ENCODE measurements at places on chromosomes 5 and 9.
A peak's percentile ranks its signal among the peaks of the same experiment; 100 is the strongest.

GRCh38 chr5:83972236-83972635, 251.6 kb upstream of the HAPLN1 start:
- no peak for DNase-seq

DNA sequence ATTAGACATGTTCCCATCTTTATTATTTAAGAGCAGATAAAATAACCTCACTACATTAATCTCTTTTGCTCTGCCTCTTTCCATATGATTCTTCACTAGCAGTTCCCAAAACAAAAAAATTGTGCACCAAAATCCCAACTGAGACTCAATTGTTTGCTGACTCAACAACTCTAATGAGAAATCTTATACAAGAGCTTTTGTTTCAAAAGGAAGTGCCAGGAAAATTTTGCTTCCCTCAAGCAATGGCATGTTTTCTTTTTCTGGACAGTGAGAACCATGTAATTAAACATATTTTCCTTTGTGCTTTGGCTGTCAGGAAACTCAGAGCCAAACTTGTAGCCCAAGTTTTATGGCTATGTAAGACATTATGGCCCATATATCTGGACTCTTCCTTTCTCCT, 62.0 kb downstream of the TMC1 start:
- DNase-seq: peak; percentile 72

DNA sequence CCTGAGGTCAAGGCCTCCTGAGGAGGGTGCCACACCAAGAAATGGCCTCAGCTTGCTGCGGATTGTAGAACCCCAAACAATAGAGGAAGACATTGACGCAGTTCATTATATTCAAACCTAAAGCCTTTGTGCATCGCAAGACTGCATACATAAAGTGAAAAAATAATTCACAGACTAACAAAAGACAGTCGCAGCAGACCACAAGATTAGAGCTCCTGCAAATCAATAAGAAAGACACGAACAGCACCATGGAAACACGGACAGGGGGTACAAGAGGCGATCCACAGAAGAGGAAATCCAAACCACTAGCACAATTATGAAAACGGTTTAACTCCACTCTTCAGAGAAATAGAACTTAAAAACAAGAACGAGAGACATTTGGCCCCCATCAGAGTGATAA, 10.0 kb upstream of the TCOF1 start:
- no peak for DNase-seq

GRCh38 chr5:99187611-99188010, 258.8 kb upstream of the CHD1 start:
- DNase-seq: no peak

- peak; percentile 99 for DNase-seq
Observed at GRCh38 chr5:1555011-1555807, 31.4 kb upstream of the LPCAT1 start.

DNA sequence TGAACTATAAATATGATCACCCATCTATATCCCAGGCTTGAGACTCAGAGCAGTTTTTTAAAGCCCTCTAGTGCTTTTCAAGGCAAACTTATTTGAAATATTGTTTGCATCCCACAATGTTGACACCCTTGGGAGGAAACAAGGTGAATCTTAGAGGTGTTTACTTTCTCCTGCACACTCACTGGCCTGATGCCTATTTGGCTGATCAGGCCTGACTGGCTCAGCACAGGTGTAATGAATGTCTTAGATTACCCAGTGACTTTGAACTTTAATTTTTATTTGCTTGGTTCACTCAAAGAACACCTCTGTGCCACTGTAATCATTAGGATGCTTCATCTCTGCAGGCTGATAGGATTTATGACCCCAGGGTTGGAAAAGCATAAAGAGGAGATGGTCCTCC, 158.3 kb downstream of the KCTD16 start:
- no peak for DNase-seq

DNA sequence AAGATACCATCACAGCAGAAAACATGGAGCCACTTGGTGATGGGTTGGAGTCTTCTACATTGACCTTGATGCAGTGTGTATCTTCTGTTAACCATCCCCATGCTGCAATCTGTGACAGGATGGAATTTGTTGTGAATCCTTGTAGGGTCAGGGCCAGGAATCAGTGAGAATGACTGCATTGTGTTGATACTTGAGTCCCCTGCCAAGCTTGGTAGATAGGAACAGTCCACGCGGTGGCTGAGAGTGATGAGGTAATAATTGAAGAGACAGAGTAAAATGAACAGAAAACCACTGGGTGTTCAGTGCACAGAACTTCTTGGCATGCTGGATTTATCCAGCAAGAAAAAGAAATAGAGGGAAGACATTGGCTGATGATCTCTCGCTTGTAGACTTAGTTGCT, 217.5 kb downstream of the MAN2A1 start:
- DNase-seq: no peak

DNA sequence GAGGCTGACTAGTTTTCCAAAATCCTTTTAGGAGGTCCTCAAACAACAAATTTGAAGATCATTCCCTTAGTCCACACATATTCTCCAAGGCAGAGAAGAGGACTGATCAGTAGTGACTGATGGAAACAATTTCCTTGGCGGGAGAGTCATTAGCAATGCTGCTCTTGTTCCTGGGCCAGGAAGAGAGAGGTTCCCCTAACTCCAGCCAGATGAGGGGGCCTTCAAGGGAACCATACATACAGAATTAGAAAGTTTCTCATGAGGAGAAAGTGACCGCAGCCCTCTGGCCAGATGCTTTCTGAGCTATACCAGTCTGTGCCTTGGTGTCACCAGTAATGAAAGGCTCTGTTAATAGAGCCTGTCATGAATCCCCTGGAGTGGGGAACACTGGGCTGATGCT, 539.4 kb downstream of the BNC2 start:
- no peak for DNase-seq

- peak; percentile 95 for DNase-seq
Observed at GRCh38 chr9:87336914-87337333, 160.7 kb upstream of the DAPK1 start.

DNA sequence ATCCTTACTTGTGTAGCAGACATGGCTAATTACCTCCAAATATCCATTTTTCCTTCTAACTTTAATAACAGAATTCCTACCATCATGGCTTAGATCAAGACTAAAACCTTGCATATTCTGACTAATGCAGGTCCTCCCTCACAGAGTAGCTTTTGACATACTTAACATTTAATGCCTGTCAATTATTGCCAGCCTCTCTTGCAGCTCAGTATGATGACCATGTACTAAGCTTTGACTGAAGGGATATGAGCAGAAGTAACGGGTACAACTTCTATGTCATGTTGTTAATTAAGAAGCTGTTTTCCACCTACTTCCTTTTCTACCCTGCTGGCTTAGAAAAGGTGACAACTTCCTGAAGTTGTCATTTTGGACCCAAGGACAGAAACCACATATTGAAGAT, 533.4 kb downstream of the PSAT1 start:
- DNase-seq: peak; percentile 27

DNA sequence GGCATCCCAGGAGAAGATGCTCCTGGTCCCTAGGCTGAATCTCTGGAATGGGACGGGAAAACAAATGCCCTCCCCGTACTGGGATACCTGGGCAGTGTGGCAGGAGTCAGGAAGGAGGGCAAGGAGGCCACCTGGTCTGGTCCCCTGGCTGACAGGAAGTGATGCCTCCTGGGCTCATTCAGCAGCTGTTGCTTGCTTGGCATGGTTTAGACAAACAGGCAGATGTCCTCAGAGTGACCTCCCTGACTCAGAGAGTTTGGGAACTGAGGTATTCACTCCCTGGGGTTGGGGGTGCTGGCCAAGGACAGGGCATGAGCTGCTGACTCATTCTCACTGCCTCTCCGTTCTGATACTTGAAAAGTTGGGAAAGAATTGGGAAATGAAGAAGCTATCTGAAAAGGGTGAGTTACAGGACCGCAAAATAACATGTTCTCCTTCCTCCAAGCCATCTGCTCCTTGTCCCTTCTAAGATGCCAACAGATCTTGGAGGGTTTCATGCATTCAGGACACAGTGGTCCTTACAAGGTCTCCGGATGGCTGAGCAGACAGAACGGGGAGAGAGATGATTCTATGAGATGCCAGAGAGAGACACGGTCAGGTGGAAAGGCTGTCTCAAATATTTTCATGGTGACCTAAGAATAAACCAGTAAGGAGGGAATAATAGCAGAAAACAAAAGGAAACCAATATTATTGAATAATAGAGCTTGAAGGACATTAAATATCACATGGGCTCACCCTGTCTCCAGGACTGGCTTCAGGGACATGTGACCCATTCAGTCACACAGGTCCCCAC, 534.5 kb downstream of the BNC2 start:
- peak; percentile 99 for DNase-seq

- no peak for DNase-seq
Observed at GRCh38 chr9:126581893-126582292, 31.8 kb upstream of the LMX1B start.

DNA sequence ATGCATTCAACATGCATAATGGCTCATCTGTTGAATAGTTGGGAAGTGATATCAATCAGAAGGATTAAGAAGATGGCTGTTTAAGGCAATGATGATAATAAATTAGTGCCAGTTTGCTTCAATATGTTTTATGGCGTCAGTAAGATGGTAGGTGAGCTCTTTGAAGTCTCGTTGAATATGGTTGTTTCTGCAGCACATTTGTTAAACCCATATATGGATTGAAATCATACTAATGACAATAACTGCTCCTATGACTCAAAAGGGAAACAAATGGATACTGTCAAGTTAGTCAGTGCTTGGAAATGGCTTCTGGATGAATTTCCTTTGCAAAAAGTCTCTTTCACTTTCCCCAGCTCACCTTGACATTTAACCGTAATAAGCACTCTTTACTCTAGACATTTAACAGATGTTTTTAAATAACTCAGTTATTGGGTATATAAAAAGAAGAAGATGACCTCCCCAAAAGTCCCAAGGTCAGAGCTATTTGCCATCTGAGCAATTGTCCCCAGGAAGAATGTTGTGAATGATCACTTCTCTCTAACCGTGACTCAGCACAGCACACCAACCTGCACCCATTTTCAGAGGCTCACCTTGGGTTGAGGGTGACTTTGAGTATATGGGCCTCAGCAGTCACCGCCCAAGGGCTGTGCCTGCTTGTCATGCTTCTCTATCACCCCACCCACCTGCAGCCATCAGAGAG, 133.4 kb downstream of the GRIA1 start:
- DNase-seq: peak; percentile 10

DNA sequence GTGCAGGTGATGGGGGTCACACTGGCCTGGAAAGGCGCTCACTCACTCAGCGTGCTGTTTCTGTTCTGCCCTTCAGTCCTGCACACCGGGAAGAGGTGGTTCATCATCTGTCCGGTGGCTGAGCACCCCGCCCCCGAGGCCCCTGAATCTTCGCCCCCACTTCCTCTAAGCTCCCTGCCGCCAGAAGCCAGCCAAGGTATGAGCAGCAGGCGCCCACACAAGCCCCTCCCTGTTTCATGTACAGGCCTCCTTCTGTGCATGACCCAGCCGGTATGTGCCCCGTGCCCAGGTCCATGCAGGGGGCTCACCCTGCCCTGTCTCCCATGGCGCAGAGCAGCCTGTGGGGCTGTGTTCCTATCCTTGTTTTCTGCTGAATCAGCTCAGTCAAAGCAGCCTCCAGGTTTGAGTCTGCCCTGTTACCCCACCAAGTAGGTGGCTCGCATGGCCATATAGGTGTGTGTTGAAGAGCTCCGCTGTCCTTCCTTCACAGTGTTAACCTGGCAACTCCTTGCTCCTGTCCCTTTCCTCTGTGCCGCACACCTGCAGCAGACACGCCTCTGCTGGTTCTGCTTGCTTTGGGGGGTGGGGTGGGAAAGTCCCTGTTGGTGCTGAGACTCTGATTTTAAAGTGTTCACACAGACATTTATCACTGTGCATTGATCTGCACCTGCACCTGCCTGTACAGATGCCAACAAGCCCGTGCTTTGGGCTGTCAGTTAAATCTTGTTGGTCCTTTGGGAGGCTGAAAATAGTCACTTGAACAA, 84.8 kb downstream of the WNK2 start:
- no peak for DNase-seq

GRCh38 chr9:110029429-110029955, 178.5 kb downstream of the C9orf152 start:
- DNase-seq: peak; percentile 98

DNA sequence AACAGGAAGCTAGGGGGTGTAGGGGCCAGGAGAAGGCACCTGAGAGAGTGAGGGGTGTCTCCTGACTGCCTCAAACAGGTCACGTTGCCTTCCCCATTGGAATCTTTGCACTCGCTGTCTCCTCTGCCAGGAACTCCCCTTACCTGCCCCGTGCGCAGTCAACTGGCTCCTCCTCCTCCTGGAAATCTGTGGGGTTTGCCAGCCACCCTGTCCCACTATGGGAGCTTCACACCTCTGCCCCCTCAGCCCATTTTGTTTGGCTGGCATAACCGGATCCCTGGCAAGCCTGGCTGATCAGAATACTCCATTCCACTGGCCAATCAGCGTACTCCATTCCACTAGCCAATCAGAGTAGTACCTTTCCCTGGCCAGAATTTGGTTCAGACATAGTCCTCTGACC, 10.4 kb upstream of the SLC34A1 start:
- no peak for DNase-seq

DNA sequence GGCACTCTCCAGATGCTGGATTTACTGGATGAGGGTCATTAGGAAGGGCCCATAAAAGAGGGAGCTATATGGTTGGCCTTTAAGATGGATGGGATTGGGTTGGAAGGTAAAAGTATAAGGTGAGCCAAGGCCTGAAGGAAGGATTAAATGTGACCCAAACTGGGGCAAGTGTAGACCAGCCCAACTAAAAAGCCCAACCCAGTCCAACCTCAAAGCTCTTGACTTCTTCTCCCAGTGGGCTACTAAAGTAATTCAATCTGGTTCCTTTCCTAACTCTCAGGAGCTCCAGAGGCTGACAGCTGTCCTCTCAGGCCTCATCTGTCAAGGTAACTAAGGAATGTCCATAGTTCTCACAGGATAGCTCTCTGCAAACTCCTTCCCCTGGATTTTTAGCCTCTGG, 122.2 kb upstream of the EFNA5 start:
- no peak for DNase-seq

GRCh38 chr5:86795659-86796058, 177.9 kb downstream of the COX7C start:
- no peak for DNase-seq

GRCh38 chr5:107123014-107123413, 547.7 kb downstream of the EFNA5 start:
- DNase-seq: no peak

- DNase-seq: no peak
Observed at GRCh38 chr5:178232920-178233429, 373 bp upstream of the PHYKPL start.
